ENCODE measurements at places on chromosomes 1 and 21.

DNA sequence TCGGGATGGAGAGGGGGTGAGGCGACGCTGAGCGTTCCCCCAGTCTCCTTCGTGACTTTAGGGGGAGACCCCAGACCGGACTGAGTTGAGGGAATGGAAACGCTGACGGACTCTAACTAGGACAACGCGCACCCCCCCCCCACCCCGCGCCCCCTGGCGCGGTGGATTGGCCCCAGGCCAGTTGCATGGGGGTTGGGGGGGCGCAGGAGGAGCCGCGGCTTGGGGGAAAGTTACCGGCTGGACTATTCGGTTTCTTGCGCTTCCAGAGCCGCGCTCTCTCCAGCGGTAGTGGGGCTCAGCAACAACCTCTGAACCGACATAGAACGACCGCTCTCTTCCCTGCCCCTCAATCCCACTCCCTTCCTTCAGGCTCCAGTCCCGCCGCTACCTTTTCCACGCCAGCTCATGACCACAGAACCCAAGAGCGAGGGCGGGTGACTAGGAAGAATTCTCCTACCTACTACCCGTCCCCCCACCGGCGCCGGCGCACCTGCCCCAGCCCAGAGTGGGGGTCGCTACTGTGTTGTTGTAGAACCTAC lies 694 bp downstream of the ZBTB7B start:
- DNase-seq: no peak

GRCh38 chr1:208189716-208190115 lies 54.5 kb downstream of the PLXNA2 start:
- no peak for DNase-seq

- no peak for DNase-seq
Measured at GRCh38 chr1:78051005-78051404, 5.2 kb downstream of the GIPC2 start.

DNA sequence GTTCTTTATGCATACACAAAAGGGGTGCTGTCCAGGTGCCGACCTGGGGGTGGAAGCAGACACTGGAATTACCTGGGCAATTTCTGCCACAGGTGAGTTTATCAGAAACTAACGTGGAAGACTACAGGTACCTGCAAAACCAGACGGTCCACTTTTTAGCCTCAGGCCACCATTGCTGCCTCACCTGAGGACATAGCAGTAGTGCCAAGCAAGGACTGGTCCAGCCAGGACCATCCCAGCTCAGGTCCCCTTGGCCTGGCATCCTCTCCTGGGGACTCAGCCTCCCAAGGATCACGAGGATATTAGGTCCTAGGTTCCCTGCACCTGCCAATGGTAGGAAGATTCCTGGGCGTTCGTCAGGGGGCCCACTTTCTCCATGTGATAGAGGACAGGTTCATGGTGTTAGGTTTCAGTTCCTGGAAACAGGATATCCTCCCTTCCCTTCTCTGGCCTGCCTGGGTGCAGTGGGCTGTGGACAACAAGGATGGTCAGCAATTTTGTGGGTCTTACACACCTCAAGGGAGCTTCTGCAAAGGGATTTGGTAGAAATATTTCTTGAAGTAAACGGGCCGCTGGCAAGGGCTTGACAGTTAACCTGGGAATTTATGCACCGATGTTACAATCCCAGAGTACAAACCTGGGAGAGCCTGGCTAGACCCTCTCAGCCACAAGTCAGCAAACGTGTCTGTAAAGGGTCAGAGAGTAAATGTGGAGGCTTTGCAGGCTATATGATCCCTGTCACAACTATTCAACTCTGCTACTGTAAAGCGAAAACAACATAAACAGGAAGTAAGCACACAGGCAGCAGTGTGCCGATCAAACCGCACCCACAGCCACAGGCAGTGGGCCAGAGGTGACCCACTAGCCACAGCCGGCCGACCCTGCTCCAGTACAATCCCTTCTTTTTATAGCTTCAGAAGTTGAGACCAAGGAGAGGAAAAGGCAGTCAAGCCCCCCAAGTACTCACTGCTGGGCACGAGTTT lies 71.4 kb upstream of the RAB4A start:
- DNase-seq: no peak

DNA sequence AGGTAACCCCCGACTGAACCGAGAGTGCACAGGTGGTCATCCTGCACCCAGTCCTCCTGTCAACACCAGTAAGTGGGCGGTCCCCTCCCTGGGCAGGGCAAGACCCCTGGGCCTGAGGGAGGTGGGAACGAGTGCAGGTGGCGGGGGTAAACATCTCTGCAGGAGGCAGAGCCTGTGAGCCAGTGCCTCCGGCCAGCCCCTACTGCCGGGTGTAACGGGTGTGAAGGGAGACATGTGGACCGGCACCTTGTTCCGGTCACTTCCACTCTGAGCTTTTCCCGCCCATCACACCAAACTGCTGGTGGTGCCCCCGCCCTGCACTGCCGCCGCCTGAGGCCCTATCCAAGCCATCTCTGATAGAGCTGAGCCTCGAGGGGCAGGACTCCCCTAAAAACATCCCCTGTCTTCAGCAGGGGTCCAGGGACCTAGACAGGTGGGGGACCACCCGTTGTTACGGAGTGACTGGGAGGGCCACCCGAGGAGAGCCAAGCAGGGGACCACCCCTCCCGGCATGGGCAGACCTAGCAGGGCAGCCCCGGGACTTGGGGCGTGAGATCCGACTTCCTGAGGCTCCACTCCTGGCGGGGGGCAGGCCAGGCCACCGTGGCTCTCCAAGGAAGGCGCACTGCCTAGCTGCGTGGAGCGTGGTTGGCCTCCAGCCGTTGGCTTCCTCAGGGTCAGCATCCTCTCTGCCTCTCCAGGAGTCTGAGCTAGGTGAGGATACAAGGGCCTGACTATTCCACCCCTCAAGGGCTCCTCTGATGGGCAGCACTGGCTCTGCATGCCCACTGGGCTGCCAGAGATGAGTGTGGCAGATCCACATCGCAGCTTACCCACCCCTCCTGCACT lies 43.8 kb upstream of the LBR start:
- no peak for DNase-seq

- DNase-seq: no peak
Measured at GRCh38 chr1:151723726-151724370, 2.5 kb downstream of the RIIAD1 start.

DNA sequence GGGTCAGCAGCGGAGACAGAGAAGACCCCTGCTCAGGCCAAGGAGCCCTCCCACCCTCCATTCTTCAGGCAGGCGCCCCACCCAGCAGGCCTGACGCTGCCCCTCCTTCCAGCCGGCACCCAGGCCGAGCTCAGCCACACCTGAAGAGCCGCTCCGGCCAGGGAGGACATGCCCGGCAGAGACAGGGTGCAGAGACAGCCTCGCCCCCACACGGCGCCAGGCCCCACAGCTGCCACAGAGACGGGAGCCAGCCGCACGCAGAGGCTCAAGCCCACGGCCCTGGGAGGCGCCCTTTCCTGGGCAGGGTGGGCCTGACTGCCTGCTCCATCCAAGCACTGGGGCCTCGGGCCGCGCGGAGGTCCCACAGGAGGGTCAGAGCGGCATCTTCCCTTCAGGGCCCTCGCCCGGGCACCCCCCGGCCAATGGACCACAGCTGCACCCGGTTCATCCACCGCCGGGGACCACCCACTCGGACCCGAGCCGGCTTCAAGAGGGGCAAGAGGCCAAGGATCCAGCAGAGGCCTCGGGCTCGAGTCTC lies 5.2 kb downstream of the TTLL10 start:
- no peak for DNase-seq

DNA sequence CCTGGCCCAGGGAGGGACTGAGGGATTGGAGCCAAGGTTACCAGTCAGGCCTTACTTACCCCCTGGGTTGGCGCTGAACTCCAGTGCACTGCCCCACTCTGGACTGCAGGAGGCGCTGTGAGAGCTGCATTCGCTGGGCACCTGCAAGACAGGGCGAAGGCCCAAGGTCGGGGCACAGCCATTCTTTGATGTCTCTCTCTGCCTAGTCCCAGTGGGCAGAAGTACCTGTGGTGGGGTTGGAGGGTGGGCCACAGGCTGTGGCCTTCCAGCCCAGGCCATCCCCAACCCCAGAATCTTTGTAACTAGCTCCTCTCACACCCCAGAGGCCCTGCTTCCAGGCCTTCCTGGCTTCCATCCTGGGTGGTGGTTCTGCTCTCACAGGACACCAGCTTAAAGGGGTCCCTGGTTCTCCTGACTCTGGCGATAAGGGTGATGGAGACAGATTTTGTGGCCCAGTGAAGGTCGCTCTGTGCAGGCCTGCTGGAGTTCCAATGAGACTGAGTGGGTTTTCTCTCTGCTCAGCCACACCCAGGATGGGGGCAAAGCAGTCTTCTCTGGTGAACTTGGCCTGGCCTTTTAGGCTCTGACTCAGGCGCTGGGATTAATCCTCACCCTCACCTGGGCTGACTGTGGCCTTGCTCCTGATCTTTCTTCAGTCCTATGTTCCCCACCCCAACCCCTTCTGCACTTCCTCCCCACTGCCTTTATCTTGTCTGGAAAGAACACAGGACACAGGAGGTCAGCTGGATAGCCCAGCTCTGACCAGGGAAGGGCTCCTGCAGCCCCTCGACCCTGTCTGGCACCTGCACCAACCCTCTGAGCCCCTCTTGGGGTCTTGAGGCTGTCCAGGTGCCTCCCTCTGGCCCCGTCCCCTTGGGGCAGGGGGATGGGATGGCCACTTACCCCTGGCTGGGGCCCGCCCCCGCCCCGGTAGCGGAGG lies 954 bp downstream of the MYOG start:
- no peak for DNase-seq

DNA sequence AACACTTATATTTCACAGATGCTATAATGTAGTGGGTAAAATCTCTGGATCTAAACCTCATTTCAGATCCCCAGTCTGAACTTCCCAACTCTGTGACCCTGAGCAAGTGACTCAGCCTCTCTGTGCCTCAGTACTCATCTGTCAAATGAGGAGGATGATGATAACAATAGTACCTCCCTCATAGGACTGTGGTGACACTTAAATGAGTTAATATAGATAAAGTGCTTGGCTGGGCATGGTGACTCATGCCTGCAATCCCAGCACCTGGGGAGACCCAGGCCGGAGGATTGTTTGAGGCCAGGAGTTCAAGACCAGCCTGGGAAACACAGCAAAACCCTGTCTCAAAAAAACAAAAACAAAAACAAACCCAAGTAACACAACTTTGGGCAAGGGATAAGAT lies 4.7 kb upstream of the ECE1 start:
- peak; percentile 33 for DNase-seq

DNA sequence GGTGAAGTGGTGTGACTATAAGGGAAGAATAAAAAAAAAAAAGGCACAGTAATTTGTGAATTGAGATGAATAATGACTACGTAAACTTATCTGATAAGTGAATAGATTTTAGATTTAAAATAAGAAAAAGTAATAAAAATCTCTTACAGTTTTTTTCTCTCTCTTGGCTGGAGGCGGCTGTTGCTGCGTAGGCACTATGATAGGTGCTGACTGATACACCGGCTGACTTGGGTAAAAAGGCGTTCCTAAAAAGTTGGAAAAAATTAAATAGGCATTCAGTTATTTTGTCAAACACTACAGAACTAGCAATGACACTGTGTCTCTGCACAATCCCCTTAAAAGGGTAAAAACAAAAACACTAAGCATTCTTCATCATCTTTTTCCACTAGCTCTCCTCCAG lies 185.7 kb upstream of the HP1BP3 start:
- no peak for DNase-seq

- DNase-seq: no peak
Measured at GRCh38 chr1:33616780-33617179, 144.3 kb downstream of the ZSCAN20 start.

DNA sequence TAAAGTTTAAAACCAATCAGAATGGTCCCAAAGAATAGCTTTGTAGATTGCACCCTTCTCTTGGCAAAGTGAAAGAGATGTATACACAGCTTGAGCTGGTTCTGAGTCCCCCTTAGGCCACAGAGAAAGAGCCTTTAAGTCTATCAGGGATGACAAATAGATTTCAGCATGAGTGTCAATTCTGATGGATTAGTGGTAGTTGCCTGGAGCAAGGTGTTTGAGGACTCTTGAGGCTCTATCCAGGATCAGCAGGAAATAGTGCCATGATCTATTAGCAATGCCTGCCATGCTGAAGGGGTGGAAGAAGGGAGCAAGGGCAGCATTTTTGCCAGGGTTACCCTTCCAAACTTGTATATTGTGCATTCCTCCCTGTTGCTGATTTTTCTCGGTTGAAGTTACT lies 116.6 kb downstream of the ATG4C start:
- DNase-seq: no peak

DNA sequence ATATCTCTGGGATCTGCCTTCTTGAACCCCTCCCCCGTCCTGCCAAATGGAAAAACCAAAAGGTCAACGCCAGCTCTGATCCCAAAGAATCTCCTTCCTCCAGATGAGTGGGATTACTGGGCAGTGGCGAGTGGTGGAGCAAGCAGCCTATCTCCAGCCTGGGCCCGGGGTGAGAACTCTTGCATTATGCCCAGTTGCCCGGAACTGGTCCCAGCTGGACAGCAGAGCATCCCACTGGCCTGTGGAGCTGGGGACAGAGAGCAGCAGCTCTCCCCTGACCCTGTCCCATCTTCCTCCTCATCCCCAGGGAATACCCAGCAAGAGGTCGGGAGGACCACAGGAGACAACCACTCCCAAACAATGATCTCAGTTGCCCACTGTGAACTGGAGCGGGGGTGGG lies 130.5 kb downstream of the TMEM53 start:
- no peak for DNase-seq

DNA sequence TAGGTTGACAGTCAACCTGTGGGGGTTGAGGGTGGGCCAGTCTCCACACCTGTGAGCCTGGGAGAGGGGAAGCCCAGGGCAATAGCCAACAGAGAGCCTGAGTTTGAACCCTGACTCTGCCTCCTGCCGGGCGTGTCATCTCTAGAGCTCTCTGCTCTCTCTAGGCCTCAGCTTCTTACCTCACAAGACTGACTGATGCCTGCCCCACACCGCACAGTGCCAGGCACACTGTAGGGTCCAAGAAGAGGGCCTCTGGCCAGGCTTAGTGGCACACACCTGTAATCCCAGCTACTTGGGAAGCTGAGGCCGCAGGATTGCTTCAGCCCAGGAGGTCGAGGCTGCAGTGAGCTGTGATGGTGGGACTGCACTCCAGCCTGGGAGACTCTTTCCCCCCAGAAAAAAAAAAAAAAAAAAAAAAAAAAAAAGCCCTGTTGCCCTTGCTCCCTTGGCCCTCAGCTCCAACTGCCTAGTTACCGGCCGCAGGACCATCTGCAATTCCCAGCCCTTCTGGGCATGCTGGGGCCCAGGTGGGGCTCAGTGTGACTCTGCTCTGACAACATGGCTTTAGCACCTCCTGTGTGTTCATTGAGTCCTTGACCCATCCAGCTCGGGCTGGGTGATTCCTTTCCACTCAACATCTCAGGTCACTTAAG lies 25.1 kb downstream of the GRHL3 start:
- no peak for DNase-seq

DNA sequence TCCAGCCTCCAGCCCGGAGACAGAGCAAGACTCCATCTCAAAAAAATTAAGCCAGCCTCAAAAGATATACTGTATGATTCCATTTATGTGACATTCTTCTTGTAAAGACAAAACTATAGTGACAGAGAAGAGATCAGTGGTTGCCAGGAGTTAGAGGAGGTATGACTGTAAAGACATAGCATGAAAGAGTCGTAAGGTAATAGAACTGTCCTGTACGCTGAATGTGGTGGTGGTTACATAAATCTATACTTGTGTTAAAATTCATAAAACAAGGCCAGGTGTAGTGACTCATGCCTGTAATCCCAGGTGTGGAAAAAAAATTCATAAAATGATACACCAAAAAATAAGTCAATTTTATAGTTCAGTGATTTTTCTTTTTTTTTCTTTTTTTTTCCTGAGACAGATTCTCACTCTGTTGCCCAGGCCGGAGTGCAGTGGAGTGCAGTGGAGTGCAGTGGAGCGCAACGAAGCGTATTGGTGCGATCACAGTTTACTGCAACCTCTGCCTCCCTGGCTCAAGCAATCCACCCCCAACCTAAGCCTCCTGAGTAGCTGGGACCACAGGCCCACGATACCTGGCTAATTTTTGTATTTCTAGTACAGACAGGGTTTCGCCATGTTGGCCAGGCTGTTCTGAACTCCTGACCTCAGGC lies 84.9 kb upstream of the CXADR start:
- no peak for DNase-seq

Data from fibroblast of skin of right quadriceps (primary cell).